ENCODE measurements at places on chromosomes 3 and 15.

- DNase-seq: no peak
Observed at GRCh38 chr3:150825192-150825915, 62.4 kb upstream of the SIAH2 start.

GRCh38 chr15:78314181-78314581 lies 14.8 kb upstream of the SKIC8 start:
- DNase-seq: no peak

GRCh38 chr15:43954181-43954621 lies 127.4 kb downstream of the WDR76 start:
- no peak for DNase-seq

DNA sequence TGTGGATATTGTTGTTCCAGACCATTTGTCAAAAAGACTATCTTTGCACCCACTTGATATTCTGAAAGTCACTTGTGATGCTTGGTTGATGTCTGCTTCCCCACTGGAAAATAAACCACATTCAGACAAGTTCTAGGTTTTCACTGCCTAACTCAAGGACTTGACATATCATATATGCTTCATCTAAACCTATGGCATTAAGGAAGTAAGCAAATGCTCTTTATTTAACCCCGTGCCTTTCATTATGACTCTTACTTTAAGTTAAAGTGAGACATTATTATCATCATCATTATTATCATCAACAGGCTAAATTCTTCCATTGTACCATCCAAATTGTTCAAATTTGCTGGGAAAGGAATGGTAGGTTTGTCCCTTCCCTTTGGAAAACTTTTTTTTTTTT lies 30.8 kb upstream of the C3orf80 start:
- no peak for DNase-seq

DNA sequence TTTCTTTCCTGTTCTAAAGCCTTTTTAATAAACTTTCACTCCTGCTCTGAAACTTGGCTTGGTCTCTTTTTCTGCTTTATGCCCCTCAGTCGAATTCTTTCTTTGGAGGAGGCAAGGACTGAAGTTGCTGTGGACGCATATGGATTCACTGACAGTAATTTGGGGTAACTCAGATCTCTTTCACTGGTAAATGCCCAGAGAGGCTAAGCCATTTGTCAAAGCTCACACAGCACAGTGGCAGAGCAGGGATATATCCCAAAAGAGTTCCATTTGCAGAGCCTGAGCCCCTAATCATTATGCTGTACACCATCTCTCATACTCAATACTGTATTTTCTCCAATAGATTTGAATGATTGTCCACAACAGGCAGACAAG lies 72.3 kb upstream of the GALNT15 start:
- no peak for DNase-seq

- DNase-seq: no peak
Observed at GRCh38 chr3:127136024-127136600, 56.8 kb upstream of the PRR23E start.

GRCh38 chr3:106485217-106485616 lies 616.4 kb upstream of the CBLB start:
- DNase-seq: peak; percentile 70

DNA sequence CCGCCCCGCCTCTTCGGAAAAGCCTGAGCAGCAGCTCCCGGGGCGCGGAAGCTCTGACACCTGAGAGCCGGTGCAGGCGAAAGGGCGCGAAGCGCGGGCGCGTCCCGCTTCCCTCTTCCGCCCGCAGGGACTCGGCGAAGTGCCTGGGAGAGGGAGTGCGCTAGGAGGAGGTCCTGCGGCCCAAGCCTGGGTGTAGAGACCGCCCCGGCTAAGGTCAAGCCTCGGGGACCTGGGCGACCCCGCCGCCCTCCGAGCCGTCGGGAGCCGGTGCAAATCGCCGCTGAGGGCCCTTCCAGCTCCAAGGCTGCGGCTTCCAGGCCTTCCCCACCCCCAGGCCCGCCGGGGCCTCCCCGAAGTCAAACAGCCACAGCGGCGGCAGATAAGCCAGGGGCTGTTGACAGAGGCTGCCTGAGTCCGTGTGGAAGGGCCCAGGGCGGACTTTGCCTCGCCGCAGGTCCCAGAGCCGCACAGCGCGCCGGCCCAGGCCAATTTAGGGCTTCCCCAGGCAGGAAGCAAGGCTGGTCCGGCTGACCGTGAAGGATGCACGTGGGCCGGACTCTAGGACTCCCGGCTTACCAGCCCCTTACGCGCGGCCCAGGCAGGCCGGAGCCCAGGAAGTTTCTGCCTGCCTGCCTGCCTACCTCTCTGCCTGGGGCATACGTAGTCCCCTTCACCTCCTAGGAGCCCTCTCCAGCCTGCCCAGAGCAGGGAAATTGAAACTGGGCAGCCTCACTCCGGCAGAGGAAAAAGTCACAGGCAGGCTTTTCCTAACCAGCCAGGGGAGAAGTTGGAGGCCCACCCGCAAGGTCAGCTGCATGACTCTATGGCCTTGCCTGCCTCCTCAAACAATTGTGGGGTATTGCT lies 2.3 kb downstream of the ITPKA start:
- no peak for DNase-seq

GRCh38 chr15:101844916-101845315 lies 32.9 kb downstream of the OR4F15 start:
- DNase-seq: no peak

GRCh38 chr3:47885168-47885567 lies 82.2 kb downstream of the DHX30 start:
- DNase-seq: no peak

- no peak for DNase-seq
Observed at GRCh38 chr15:76951220-76951619, 19.7 kb downstream of the RCN2 start.

DNA sequence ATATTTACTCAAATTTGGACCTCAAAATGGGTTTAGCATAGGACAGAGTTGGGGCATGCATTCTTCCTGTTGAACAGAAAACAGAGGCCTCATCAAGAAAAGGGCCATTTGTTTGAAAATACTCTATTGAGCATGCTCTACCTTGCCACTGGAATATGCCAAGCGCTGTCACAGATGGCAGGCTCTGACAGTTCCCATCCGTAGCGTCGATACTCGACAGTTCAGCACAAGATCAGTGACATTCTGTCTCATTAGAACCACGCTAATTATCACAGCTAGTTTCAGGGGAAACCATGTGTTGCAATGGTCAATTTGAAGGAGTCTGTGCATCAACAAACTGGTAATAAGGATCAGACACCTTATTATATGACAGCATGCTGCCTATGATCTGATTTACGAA lies 54.5 kb downstream of the SATB1 start:
- DNase-seq: peak; percentile 59

DNA sequence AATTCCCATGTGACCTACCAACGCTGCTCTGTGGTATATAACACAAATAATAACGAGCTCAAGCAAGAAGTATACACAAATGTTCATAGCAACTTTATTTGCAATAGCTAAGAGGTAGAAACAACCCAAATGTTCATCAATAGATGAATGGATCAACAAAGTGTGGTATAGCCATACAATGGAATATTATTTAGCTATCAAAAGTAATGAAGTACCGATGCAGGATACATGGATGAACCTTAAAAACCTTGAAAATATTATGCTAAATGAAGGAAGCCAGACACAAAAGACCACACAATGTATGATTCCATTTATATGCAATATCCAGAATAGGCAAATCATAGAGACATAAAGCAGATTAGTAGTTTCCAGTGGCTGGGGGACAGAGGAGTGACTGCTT lies 15.6 kb upstream of the FEM1B start:
- DNase-seq: no peak

DNA sequence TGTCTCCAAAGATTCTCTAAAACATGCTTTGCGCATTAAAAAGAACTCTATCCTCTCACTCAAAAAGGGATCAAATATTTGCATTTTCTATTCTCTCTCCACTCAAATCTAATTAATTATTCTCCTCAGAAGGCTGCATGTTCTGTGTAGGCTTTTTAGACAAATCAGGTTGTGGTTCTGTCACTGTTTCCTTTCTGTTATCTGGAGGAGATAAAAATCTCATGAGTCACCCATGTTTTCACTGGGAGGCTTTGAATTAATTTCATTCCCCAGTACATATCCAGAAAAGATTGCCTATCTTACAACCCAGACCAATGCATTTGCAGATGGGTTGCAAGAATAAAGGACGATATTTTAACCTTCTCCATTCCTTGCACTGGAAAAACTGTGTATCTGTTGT lies 446.5 kb downstream of the GRM7 start:
- no peak for DNase-seq

GRCh38 chr3:69594286-69594685 lies 145.0 kb upstream of the MITF start:
- DNase-seq: no peak

GRCh38 chr3:29919571-29919970 lies 638.7 kb downstream of the RBMS3 start:
- no peak for DNase-seq

GRCh38 chr3:48436855-48437254 lies 3.1 kb downstream of the CCDC51 start:
- DNase-seq: no peak

- DNase-seq: peak; percentile 18
Observed at GRCh38 chr15:65796610-65797078, 4.6 kb upstream of the DENND4A start.

DNA sequence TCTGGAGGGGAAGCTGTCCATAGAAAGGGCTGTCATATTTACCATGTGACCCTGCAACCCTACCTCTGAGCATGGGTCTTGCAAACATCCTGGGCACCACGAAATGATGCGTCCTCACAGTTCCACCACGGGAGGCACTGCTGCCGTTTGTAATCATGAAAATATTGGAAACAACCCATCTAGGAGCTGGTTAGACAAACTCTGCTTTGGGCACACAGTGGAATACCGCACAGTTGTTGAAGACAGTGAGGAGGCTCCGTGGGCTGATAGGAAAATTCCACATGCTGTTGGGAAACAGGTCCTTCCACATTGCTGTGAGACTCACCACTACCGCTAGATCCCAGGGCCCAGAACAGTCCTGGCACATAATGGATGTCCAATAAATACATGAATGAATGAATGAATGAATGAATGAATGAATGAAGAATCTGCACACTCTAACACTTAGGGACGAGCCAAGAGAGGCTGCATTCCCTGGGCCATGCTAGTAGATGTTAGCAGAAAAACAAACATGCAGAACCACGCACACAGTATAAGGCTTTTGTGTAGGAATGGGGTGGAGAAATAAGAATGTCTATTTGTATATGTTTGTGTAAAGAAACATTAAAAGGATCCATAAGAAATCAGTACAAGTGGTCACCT lies 40.6 kb downstream of the TPRA1 start:
- no peak for DNase-seq

DNA sequence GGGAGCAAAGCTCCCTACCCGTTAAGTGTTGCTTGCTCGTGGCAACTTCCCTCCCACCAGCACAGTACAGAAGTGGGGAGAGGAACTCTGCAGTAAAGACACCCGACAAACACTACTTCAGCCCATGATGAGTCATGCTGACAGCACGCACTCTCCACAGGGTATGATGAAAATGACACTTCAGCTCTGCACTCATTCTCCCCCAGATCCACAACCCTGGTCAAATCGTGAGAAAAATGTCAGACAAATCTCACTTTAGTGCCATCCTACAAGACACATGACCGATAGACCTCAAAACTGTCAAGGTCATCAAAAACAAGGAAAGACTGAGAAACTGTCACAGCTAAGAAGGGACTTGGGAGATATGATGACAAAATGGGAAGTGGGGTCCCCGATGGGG lies 278.9 kb downstream of the OCA2 start:
- DNase-seq: no peak

DNA sequence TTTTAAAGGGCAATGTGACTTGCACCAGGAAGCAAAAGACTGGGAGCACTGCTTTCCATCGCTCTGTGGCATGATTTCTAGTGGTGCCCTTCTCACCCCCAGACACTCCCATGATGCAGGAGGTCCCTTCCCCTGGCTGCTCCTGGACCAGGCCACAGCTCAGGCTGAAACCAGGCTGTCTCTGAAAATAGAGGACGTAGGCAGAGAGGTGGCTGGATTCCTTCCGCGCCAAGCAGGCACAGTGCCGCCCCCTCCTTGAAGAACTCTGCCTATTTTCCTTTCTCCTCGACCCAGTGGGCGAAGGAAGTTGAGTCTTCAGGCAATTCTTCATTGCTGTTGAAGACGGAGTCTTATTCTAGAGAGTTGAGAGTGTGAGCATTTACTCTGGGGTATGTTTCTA lies 489.4 kb upstream of the TBL1XR1 start:
- no peak for DNase-seq

DNA sequence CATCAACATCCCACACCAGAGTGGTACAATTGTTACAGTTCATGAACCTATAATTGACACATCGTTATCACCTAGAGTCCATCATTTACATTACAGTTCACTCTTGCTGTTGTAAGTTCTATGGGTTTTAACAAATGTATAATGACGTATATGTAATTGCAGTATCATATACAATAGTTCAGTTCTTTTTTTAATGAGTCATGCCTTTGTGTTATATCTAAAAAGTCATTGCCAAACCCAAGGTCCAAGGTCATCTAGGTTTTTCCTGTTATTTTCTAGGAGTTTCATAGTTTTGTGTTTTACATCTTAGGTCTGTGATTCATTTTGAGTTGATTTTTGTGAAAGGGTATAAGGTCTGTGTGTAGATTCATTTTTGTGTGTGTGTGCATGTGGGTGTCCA lies 160.9 kb upstream of the GALNT15 start:
- no peak for DNase-seq

DNA sequence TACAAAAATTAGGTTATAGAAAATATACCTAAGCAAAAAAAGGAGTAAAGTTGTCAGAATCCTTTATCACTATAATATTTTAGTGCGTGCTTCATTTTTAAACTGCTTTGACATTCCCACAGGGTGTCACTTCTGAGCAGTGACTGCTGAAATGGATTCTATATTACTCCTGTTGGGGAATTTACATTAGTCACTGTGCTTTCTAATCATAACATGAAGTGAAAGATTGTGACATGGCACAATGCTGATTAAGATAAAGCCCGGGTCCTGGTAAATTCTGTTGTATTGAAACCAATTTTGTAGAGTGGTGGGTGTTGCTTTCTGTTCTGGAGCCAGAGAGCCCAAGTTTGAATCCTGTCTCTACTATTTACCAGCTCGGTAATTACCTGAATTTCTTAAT lies 36.4 kb upstream of the EHHADH start:
- no peak for DNase-seq

Data from NCI-H1105 treated with DMSO at 0.1 percent for 48 hours (cell line).